ENCODE measurements at places on chromosomes 11 and 22.

DNA sequence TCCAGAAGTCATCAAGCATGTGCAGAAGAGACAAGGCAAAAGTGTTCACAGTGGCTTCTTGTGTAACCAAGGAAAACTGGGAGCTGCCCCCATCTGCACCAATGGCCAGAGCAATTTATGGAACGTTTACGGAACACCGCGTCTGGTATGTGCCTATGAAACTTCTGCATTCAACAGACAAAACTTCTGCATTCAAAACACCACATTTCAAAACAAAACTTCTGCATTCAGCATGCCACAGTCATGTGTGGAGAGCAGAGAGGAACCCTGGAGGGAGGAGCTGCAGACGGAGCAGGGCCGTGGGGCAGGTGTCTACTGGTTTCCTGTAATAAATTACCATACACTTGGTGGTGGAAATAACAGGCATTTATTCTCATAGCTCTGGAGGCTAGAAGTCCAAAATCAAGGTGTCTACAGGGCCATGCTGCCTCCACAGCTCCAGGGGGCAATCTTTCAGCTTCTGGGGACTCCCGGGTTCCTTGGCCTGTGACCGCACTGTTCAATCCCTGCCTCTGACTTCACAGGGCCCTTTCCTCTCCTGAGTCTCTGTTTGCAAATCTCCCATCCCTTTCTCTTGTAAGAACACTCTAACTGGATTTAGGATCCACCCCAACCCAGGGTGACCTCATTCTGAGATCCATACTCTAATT is 32.2 kb downstream of the RPL3 start:
- no peak for DNase-seq

- no peak for DNase-seq
Observed at GRCh38 chr22:46042786-46043185, 65.8 kb upstream of the WNT7B start.

- DNase-seq = no peak
Observed at GRCh38 chr11:95070471-95070870, 3.8 kb downstream of the SRSF8 start.

- DNase-seq = no peak
Observed at GRCh38 chr11:134906356-134906955, 494.4 kb upstream of the B3GAT1 start.

DNA sequence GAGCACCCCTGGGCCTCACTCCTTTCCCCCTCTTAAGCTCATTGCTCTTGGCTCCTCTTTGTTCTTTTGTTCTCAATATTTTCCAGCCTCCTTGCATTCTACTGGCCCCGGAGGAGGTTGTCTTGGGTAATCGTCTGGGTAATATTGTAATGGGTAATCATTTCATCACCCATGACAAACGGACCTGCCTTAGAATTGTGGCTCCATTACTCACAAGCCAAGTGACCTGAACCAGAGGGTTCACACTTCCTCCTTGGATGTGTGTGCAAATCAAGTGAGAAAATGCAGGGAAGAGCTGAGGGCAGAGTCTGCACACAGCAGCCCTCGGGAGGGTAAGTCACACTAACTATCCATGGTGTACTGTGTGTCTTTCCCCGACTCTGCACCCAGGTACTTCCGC is 305.0 kb downstream of the BUD13 start:
- no peak for DNase-seq

DNA sequence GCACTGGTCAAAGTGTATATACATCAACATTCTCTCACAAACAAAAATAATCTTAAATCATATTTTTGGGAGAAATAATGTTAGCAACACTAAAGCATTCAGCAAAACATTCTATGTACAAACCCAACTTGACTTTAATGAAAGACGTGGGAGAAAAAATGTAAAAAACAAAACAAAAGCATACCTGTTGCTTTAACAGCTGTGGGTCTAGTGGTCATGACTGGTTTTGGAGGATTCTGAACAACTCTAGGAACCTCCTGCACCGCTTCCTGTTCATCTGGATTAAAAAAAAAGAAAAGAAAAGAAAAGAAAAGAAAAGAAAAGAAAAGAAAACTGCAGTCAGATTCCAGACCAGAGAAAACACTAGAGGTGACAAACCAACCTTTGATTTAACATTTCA is 2.1 kb downstream of the FNBP4 start:
- DNase-seq = no peak

GRCh38 chr22:37498289-37498909 is 12.2 kb upstream of the MFNG start:
- DNase-seq = no peak

GRCh38 chr11:118933486-118933885 is 7.8 kb upstream of the BCL9L start:
- no peak for DNase-seq

DNA sequence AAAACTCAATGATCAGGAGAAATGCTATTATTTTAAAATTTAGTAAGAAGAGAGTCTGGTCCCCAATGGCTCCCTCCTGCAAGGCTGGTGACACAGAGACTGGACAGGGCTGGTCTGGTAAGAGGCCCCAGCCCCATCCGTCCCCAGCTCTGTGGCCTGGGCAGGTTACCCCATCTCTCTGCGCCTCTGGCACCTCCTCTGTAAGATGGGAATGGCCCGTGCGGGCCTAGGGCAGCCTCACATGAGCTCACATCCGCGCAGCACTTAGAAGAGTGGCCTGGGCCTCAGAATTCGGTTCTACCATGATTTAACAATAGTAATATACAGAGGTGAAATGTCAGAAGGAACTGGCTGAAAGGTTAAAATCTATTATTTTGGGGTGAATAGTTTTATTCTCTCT is 1.2 kb downstream of the APOBEC3F start:
- DNase-seq = no peak

- DNase-seq = no peak
Observed at GRCh38 chr11:119992171-119993051, 145.5 kb downstream of the TRIM29 start.

- DNase-seq = no peak
Observed at GRCh38 chr22:25654676-25655075, 87.3 kb upstream of the MYO18B start.

- no peak for DNase-seq
Observed at GRCh38 chr11:19829109-19829837, 116.6 kb downstream of the NAV2 start.

GRCh38 chr11:130801333-130802122 is 114.8 kb downstream of the SNX19 start:
- no peak for DNase-seq

DNA sequence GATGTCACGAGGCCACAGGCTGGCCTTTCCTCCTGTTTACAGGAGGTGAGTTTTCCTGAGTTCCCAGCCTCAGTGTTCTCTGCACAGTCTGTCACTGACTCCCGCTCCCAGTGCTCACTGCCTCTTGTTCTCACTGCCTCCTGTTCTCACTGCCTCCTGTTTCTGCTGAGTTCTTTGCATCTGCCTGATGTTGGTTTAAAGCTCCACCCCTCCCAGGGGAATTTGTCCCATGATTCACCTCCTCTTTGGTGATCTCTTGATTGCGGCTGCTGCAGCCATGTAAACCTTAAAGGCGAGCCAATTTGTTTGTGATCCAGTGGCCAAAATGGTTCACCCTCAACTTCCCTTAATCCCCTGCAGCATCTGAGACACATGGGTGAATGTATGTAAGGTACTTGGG is 6.0 kb upstream of the TUBA8 start:
- no peak for DNase-seq

- DNase-seq = no peak
Observed at GRCh38 chr22:42357221-42357620, 75.0 kb downstream of the NFAM1 start.

DNA sequence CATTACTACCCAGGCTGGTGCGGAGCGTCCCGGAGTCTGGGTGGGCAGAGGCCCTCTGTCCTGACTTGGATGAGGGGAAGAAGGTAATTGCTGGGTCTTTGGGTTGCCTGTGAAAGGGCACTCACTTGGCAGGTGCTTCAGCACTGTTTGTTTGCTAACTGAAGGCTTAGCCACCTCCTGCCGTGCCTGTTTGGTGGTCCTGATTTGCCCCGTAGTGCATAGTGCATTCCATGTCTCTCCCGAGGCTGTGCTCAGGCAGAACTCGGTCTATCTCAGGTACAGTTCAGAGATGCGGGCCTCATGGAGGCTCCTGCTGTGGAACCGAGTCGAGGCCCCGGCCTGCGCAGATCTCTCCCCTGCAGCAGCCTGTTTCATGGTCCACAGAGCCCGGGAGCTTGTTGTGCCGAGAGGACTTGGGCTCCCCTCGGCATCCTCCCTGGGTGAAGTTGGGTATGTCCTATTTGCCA is 146.2 kb downstream of the TBC1D22A start:
- DNase-seq = no peak

- DNase-seq = no peak
Observed at GRCh38 chr22:41672780-41673509, 15.7 kb downstream of the SNU13 start.

GRCh38 chr11:76337469-76337868 is 43.5 kb downstream of the THAP12 start:
- DNase-seq = no peak

DNA sequence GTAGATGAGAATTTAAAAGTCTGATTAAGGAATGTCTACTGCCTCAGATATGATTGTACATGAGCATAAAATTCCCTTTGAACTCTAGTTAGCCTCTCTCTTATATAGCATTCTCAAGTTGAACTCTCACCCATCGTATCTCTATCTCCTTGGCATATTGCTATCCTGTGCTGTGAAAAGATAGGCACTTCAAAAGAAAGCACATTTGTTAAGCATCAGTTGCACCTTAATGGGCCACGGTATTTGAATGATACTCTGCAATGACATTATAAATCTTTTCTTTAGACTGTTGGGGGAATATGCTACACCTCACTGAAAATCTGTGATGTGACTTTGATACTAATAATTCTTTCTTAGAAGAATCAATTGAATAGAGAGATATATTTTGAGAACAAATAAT is 570.7 kb downstream of the JRKL start:
- no peak for DNase-seq

DNA sequence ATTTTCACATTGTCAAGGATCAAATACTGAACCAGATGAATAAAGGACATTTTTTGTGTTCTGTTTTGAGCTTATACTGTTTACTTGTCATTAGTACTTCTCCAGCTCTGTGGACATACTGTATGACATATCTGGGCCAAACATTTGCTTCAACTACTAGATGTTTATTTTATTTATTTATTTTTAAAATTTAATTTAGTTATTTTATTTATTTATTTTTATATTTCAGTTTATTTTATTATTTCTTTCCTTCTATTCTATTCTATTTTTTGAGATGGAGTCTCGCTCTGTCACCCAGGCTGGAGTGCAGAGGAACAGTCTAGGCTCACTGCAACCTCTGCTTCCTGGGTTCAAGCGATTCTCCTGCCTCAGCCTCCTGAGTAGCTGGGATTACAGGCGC is 37.0 kb downstream of the HORMAD2 start:
- no peak for DNase-seq

- DNase-seq = no peak
Observed at GRCh38 chr22:42863349-42863961, 6.4 kb upstream of the ARFGAP3 start.

DNA sequence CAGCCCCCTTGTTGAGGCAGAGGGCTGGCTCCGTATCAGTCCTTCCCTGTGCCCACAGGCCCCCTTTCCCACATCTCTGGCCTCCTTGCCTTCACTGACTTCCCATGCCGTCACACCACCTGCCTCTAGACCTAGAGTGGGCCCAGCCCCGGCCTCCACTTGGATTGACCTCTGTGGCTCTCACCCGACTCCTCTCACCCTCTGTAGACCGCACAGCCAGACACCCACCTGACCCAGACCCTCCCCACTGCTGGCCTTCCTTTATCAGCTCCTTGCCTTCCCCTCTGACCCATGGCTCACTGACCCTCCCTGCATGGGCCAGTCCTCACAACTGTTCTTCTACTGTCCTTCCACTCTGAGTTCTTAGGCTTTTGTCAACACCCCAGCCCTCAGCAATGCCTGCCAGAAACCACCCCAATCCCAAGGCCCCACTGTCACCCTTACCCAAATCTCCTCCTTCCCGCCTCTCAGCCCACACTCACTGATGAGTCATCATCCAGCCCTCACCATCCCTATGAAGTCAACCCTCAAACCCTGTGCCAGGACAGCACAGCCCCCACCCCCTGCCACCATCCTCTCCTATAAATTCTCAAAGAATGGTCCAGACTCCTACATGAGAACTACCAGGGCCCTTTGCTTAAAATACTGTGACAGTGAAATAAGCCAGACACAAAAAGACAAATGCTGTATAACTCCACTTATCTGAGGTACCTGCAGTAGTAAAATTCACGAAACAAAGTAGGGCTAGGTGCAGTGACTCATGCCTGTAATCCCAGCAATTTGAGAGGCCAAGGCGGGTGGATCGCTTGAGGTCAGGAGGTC is 53.4 kb downstream of the SCGB1A1 start:
- no peak for DNase-seq

DNA sequence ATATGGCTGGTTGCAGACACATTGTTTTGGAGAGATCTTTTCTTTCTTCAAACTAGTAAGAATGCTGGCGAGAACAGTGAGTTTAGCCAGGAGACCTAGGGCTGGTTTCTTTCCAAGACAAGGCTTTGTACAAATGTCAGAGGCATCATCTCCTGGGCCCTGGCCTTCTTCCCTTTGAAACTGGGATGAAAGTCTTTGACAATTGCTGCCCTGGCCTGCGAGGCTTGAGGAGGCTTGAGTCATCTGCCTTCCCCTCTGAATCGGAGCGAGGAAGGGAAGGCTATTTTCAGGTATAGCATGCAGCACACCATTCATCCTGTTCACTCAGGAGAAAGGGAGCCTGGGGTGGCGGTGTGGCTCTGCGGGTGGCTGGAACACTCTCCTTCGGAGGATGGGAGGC is 21.5 kb upstream of the PARVG start:
- DNase-seq = no peak

DNA sequence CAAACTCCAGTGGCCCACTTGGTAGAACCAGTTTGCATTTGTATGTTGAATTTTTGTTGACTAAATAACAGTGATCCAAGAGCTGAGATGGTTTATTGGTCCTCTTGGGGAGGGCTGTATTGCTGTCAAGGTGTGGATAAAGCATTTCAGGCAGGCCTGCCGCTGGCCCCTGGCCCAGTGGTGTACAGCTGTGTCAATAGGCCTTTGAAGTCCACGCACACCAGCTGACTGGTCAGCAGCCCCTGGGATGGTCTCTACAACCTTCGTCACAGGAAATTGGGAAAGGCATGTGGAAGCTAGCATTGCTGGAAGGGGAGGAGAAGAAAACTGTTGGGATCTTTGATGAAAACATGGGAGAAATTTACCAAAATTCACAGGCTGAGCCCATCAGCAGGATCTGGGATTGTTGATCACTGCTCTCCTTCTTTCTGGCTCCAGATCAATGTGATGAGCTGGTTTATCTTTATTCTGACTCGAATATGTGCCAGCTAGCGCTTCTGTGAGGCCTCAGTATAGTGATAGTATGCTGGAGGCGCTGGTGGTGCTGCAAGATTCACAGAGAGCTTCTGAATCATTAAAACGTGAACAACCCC is 12.5 kb upstream of the E2F8 start:
- DNase-seq = no peak

- no peak for DNase-seq
Observed at GRCh38 chr22:50148991-50149721, 21.4 kb upstream of the PANX2 start.

- DNase-seq = no peak
Observed at GRCh38 chr22:27699383-27700019, 102.1 kb downstream of the MN1 start.

- no peak for DNase-seq
Observed at GRCh38 chr11:30585125-30585891, 845 bp downstream of the MPPED2 start.

- DNase-seq = no peak
Observed at GRCh38 chr11:112693781-112694180, 267.4 kb upstream of the NCAM1 start.

All from left renal pelvis (tissue), 4 donors.